Mesendoderm (in vitro differentiated cells): ENCODE measurements at places on chromosomes 5 and 9.
A peak's percentile ranks its signal among the peaks of the same experiment; 100 is the strongest.

GRCh38 chr9:38027714-38028113, 41.3 kb downstream of the SHB start:
- no peaks in the 10 kb centered on the region for H3K27me3 ChIP-seq
- DNase-seq = no peak
- H3K27ac ChIP-seq = no peak overlapping the region
- H3K4me1 ChIP-seq = peaks cover 24% of the 10 kb centered on the region

DNA sequence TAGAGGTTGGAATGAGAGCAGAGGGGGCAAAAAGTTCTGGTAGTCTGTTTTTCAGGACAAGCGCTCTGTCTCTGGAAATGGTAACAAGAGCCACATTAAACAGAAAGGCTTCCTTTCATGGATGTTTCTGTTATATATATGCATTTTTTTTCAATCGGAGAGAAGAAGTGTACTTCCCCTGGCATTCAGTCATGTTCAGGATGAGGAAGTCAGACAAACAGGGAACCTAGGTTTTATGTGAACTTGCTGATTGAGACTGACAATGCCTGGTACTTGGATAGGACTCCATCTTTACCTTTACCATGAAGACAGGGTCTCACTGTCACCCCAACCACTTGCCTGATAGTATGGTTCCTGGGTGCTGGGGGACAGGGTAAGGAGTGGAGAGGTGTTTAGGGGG, 30.1 kb upstream of the ZBED3 start:
- no peaks in the 10 kb centered on the region for H3K4me1 ChIP-seq
- no peaks in the 10 kb centered on the region for H3K36me3 ChIP-seq
- no peak overlapping the region for H3K27ac ChIP-seq
- DNase-seq = no peak
- H3K4me3 ChIP-seq = no peak overlapping the region

DNA sequence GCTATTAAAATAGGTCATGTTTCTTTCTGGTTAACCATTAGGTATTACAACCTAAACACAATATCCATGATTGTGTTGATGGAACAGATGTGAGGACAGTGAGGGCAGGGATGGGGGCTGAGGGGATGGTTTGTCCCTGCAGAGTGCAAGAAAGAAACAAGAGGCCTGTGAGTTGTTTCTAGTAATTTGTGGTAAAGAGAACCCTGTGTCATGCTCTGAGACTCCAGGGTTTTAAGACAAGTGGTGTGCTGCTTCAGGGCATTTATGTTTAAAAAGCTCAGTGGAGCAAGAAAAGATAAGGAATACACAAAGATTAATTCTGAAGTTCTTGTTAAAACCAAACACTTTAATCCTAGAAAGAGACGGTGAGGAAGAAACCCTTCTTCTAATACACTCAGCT, 656.5 kb downstream of the TLE1 start:
- no peak overlapping the region for H3K27ac ChIP-seq
- no peaks in the 10 kb centered on the region for H3K36me3 ChIP-seq
- no peak for DNase-seq
- H3K27me3 ChIP-seq = no peaks in the 10 kb centered on the region

GRCh38 chr9:79040671-79041070, 531.1 kb upstream of the TLE4 start:
- H3K27me3 ChIP-seq = no peaks in the 10 kb centered on the region
- H3K27ac ChIP-seq = no peak overlapping the region
- H3K4me1 ChIP-seq = peaks cover 2% of the 10 kb centered on the region
- no peak for DNase-seq

GRCh38 chr5:177194268-177194667, 60.7 kb downstream of the NSD1 start:
- DNase-seq = peak; percentile 94
- H3K4me1 ChIP-seq = no peaks in the 10 kb centered on the region
- H3K27ac ChIP-seq = no peak overlapping the region
- peaks cover 3% of the 10 kb centered on the region for H3K36me3 ChIP-seq
- H3K27me3 ChIP-seq = no peaks in the 10 kb centered on the region
- H3K4me3 ChIP-seq = no peak overlapping the region

DNA sequence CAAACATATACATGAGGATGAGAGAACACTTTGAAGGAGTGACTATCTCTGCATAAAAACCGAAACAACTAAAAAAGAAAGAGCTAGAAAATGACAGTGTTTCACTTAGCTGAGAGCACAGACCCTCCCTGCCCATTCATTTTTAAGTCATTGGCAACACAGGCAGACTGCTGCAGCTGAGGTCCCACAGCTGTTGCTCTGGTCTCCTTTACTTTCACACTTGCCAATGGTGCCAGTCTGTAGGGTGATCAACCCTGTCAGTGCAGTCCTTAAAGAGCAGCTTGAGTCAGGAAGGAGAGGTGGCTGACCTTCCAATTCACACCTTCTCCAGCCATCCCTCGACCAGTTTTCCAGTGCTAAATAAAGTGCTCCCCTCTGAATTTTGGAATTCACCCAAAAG, 508.3 kb upstream of the CCNG1 start:
- no peaks in the 10 kb centered on the region for H3K4me1 ChIP-seq
- no peak overlapping the region for H3K27ac ChIP-seq
- no peak overlapping the region for H3K4me3 ChIP-seq
- no peaks in the 10 kb centered on the region for H3K27me3 ChIP-seq

DNA sequence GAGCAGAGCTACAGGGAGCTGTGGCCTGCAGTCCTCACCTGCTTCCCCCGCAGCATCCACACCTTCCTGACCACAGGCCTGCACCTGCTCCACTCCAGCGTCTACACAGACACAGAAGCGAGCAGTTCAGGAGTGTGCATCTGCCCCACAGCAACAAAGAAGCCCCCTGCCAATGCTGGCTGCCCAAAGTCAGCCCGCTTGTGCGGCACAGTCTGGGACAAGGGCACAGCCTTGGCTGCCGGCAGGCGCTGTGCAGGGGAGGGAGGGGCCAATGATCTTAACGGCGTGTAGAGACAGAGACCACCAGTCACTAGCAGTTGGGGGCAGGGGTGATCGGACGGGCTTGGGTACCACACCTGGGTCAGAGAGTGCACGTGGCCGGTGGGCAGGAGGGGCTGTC, 6.6 kb downstream of the BRD9 start:
- DNase-seq = no peak
- no peaks in the 10 kb centered on the region for H3K4me1 ChIP-seq
- H3K4me3 ChIP-seq = no peak overlapping the region
- no peak overlapping the region for H3K27ac ChIP-seq
